ENCODE measurements at places on chromosomes 11 and 22.

GRCh38 chr11:104926771-104927611 lies 28.7 kb upstream of the CASP12 start:
- no peak for DNase-seq

GRCh38 chr11:68008381-68009337 lies 1.5 kb upstream of the ALDH3B1 start:
- DNase-seq: peak; percentile 36

DNA sequence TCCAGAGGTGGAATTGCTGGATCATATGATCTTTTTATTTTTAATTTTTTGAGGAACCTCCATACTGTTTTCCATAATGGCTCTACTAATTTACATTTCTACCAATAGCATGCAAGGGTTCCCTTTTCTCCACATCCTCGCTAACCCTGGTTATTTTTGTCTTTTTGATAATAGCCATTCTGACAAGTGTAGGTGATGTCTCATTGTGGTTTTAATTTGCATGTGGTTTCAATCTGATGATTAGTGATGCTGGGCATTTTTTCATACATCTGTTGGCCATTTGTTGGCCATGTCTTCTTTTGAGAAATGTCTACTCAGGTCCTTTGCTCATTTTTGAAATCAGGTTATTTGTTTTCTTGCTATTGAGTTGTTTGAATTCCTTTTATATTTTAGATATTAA lies 15.4 kb upstream of the OR4D5 start:
- DNase-seq: no peak

GRCh38 chr11:72552399-72552910 lies 118.1 kb upstream of the CLPB start:
- no peak for DNase-seq

- peak; percentile 79 for DNase-seq
Measured at GRCh38 chr11:75298191-75298975, 53.1 kb downstream of the ARRB1 start.

DNA sequence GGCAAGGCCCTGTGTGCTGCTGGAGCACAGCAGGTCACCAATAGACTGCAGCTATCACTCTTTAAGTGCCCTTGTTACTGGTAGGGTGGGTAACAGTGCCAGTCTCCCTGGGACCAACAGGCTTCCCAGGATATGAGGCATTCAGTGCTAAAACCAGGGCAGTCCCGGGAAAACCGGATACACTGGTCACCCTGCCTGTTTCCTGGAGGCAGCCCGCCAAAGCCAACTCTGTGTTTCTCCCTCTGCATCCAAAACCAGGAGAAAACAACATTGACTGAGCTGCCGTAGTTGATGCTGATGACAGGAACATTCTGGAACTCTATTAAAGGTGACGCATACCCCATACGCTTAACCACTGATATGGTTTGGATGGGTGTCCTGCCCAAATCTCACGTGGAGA lies 149.1 kb downstream of the SHANK2 start:
- no peak for DNase-seq

GRCh38 chr11:103844327-103845215 lies 191.9 kb upstream of the DDI1 start:
- DNase-seq: no peak

DNA sequence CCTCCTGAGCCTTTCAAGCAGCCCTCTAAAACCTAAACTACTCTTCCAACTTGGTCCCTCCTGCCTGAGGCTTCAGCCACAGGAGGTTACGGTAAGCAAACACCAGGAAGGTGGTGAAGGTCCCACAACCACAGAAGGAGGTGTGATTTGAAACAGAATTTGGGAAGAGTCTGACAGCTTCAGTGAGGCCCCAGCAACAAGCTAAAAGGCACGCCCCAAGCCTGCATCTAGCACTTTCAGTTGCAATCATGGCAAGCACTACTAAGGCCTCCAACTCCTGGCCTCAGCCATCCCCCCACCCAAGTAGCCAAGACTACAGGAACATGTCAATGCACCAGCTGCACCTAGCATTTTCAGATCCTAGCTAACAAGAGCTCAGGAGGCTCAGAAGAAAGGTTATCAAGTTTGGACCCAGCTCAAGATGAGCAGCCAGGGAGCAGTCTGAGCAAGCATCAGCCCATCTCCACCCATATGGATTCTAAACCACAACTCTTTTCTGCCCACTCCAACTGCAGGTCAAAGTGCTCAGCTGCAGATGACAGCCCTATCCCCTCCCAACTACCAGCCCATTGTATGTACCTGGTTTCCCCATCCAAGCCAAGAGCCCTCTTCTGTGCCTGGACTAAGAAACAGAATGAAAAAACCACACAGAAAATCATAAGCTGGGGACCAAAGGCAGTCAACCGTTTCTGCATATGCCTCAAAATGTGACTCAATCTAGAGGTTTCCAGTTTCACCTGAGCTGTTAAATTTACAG lies 10.4 kb upstream of the AHNAK start:
- DNase-seq: no peak

All from SHP77 treated with DMSO at 0.1 percent for 48 hours (cell line).